K562 (cell line): ENCODE measurements at places on chromosomes 2 and 18.

- no peak for DNase-seq
Measured at GRCh38 chr2:60485055-60485454, 68.4 kb downstream of the BCL11A start.

GRCh38 chr2:43226558-43226954, at the start of gene ZFP36L2:
Gene ZFP36L2 (minus strand): TSS chr2:43226606. CDS start chr2:43226315, 291 bp downstream.
- DNase-seq = peak; percentile 99

GRCh38 chr18:3219631-3220335, at the start of gene MYOM1:
Gene MYOM1 (minus strand): TSS chr18:3219968. CDS start chr18:3215223, 4,745 bp downstream.
- DNase-seq = no peak

DNA sequence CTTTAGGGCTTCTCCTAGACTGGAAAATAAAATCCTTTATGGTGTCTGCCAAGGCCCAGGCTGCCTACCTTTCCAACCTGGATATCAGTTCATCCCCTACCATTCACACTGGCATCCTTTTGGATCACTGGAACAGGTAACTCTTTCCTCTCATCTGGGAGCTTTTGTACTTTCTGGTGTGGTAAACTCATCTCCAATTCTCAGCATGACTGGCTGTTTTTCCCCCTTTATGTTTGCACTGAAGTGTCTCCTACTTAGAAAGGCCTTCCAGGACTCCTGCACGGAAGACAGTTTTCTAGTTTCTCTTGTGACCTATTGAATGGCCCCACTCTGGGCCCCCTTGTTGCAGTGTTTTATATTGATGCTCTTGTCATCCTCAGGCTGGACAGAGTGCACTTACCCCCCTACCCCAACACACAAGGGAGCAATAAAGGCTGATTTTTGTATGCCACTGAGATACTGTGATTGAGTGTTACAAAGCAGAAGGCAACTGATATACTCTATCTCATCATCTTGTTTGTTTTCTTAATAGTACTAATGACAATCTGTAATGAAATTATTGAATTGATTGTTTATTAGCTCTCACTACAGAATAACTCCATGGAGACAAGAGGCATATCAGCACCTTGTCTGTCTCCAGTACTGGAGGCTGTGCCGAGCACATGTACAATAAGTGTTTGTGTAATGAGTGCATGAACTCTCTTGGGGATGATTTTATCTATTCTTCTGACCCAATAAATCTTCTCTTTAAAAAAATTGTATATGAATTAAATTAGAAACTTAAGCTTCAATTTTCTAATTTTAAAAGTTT, 129.9 kb downstream of the PIEZO2 start:
- DNase-seq = no peak

DNA sequence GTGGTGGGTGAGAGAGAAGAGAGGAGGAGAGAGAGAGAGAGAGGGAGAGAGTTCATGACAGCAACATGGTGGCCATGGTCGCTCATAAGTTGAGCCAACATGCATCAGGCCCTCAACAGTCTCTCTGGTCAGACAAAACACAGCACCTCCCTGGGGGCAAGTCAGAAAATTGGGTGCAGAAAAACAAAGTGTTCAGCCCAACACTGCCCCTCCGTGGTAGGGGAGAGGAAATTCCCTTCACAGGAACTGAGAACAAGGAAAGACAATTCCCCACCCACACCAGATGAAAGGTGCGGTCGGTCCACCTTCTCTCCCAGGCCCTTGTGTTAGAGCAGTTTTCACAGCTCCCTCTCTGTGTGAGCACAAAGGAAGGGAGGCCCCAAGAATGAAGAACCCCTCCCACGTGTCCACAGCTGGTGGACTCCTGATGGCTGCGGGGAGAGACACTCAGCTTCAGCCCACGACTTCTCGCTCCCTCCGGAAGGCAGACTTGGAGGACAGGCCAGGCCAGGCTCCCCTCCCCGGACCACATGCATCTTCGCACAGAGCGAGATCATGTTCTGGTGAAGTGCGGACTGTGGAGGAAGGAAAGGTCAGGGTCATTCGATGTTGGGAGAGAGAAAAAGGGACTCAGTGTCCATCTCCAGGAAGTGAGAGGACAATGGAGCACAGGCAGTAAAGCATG, 181.7 kb downstream of the ANAPC1 start:
- peak; percentile 79 for DNase-seq

- DNase-seq = no peak
Measured at GRCh38 chr2:33526132-33526531, 49.7 kb downstream of the RASGRP3 start.

GRCh38 chr2:147499785-147500184, 345.0 kb upstream of the ACVR2A start:
- no peak for DNase-seq

DNA sequence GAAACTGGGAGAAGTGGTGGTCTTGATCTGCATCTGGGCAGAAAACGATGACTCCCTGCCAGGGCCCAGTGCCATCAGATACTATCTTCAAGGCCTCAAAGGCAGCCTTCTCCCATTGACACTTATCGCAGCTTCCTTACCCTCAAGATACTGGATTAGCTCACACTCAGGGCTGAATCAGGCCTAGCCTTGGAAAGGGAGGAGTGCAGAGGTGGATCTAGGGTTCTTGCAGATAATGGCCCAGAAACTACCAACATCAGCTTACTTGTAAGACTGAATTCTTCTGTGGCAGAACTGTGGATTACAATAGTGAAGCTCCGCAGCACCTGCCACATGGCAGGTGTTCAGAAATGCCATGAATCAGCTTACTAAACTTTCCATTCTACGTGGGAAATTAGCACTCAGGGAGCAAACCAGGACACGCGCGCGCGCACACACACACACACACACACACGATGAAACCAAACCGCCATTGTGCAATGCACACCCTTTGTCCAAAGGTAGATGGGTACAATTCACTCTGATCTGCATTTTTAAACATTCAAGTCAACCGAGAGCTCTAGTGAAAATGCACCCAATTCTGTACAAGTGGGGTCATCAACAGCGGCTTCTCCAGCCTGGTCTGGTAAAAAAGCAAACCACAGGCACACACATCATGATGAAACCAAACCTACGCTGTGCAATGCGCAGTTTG, 26.3 kb upstream of the TMEM182 start:
- peak; percentile 32 for DNase-seq

- no peak for DNase-seq
Measured at GRCh38 chr2:197647961-197648690, 27.3 kb downstream of the RFTN2 start.

DNA sequence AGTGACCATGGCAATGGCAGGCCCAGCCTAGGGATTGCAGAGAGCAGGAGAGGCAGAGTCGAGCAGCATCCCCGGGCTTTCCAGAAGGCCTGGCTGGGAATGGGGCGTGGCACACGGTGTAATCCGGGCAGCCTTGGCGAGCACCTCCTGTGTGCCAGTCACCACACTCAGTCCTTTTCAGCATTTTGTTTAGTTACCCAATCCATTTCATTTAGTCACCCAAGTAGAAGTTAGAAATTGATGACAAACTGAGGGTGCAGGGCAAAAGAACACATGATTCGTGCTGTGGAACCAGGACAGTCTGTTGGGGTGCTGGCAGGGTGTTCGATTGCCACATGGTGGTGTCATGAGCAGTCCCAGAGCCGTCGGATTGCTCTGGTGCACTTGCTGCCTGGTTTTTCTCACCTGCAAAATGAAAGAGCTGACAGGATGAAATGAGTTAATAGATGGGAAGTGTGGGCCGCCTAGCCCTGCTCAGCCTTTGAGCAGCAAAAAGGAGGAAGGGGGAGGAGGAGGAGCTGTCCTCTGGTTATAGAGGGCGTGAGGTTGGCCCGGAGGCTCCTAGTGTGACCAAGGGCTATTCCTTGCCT, 299.4 kb downstream of the AGAP1 start:
- DNase-seq = no peak

- no peak for DNase-seq
Measured at GRCh38 chr2:42840760-42841159, 48.4 kb upstream of the HAAO start.

DNA sequence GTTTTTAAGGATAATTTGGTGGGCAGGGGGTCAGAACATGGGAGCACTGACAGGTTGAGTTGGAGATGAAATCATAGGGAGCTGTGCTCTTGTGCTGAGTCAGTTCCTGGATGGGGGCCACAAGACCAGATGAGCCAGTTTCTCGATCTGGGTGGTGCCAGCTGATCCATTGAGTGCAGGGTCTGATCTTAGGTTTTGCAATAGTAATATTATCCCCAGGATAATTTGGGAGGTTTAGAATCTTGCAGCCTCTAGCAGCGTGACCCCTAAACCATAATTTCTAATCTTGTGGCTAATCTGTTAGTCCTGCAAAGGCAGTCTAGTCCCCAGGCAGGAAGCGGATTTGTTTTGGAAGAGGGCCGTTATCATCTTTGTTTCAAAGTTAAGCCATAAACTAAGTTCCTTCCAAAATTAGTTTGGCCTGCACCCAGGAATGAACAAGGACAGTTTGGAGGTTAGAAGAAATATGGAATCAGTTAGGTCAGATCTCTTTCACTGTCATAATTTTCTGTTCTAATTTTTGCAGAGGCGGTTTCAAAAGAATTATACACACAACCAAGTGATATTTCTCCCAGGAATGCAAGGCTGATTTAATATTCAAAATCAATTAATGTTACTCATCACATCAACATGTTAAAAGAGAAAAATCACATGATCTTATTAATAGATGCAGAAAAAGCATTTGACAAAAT, 23.0 kb downstream of the DBI start:
- no peak for DNase-seq

DNA sequence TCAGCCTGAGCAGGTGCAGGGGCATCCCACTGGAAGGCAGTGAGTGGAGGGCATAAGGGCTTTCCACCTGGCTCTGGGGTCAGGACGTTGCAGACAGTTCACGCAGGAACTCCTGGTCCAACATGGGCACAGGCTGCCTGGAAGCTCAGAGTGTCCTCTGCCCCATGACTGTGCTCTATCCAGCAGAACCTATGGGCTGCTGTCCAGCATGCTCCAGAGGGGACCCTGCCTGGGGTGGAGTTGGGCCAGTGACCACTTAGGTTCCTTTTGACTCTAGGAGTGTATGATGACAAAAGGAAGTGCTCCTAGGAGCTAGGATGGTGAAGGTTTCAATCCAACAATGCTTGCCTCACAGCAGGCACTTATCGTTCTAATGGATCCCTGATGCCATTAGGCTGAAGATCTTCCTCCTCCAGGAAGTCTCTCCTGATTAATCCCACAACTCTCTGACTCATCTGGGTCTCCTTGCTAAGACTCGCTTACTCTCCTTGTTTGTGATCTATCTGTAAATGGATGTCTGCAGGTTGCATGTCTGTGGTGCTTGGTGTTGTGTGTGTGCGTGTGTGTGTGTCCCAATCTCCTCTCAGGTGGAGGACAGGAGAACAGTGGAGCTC, 224.0 kb downstream of the CELF4 start:
- no peak for DNase-seq

- peak; percentile 67 for DNase-seq
Measured at GRCh38 chr2:73156539-73157124, 43.9 kb upstream of the RAB11FIP5 start.

GRCh38 chr2:156800065-156800653, 364.0 kb downstream of the GPD2 start:
- no peak for DNase-seq

GRCh38 chr18:22503803-22504202, 86.1 kb upstream of the CTAGE1 start:
- no peak for DNase-seq

DNA sequence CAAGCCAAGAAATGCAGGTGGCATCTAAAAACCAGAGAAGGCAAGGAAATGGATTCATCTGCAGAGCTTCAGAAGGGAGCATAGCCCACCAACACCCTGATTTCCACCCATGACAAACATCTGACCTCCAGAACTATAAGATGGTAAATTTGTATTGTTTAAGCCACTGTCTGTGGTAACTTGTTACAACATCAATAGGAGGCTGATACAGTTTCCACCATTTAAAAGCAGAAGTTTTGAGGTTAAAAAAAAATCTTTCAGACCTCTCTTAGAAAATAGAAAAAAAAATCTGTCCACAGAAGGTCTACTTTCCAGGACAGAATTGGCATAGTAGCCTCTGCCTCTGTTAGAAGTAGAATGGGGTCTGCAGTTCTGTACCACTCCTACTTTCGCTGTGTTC, 37.2 kb downstream of the SLC40A1 start:
- DNase-seq = no peak

- DNase-seq = no peak
Measured at GRCh38 chr2:168471163-168471475, 15.0 kb downstream of the CERS6 start.

DNA sequence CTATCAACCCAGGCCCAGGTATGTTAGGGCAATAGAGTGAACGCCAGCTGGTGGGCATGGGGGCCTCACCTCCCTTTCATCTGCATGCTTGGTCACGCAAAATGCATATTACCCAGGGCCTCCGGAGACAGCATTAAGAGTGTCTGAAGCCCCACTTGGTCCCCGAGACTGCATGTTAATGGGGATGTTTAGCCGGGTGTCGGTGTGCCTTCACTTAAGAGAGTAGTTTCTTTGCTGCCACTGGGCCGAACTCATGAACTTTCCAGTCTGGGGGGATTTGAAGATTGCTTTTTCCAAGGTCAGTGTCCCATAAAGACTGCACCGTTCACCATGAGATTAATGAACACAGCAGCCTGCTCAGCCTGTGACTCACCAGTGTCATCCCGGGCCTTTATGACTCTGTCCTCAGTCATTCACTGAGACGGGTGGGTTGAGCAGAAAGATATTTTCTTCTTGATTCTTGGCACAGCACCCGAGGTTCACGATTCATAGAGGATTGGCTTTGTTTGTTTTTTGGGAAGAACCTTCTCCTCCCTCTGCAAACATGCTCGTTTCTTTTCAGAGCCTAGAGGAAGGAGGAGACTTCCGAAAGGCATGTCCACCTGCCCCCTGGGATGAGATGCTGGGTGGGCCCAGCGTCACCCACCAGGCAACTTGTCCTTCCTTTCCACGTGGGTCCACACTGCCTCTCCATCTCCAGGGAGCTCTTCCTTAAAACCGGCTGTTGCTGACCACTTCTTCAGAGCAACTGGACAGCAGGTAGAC, 199.1 kb downstream of the GLI2 start:
- DNase-seq = peak; percentile 29

- no peak for DNase-seq
Measured at GRCh38 chr18:25827961-25828561, 262.4 kb downstream of the SS18 start.

DNA sequence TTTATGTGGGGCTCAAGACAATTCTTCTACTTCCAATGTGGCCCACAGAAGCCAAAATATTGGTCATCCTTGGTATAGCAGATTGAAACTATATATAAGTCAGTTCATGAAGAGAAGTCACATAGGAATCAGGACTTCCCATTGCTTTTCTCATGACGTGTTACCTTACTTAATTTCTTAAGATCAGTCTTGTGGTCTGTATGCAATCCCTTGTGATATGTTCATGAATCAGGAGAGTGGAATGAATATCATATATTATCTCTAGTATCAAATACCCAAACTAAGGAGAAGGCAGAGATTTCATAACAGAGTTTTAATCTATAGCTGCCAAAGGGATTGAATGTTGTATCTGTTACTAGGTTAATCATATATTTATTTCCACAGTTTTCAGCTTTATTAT, 1390.4 kb downstream of the SUCLG1 start:
- DNase-seq = no peak
